ENCODE measurements at places on chromosomes 5 and 9.

DNA sequence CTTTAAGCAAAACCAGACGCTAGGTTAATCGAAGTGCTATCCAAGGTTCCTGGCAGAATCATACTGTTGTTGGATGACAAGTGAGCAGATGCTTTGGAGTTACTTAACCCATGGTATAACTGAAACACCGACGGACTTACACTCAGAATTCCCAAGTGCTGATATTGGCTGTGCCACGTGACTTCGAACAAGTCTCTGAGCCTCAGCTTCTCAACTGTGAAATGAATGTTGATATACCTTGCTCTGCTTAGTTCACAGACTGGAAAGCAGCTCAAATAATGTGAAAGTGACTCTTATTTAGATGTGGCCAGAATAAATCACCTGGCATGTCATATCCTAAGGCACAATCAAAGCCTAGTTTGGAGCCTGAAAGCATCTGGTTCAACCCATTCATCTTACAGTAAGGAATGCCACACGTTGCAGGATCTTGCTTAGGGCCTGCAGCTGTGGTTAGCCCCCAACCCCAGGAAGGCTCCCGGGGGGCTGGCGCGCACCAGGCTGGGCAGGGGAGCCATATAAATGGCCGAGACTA lies 759 bp downstream of the GEMIN5 start:
- no peak for DNase-seq

DNA sequence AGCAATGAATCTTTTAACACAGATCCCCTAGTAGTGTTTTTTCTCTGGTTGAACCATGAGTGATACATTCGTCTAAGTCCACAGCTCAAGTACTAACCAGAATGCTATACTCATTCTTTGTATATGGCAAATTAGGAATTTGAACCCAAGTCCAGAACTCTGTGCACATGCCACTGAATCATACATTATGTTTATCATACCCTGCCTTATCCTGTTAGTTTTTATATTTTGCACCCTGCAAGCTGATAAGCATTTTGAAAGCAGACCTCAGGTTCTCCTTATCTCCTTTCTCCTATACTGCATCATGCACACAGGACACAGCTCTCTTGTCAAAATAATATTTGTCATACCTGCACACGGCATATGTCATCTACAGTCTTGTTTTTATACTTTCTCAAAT lies 54.6 kb upstream of the ELL2 start:
- DNase-seq, result no peak

DNA sequence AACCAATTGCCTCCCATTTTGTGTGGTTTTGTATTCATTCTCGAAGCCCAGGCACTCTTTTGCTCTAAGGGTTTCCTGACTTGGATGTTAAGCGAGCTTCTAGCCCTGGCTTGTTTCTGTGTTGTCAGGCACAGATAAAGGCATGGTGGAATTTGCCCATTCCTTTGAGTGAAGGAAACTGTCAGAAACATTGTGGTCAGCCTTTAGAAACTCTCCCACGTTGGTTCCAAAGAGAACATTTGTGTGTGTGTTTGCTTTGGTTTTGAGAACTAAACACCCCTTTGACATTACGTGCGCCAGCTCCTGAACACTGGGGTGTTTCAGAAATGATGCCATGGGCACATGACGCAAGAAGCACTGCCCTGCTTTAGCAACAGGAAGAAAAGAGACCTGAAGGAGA lies 320.9 kb downstream of the NTRK2 start:
- no peak for DNase-seq

- peak; percentile 63 for DNase-seq
Measured at GRCh38 chr9:14314424-14314928, 535 bp upstream of the NFIB start.

- DNase-seq, result peak; percentile 6
Measured at GRCh38 chr5:84729326-84729725, 344.6 kb upstream of the EDIL3 start.

- no peak for DNase-seq
Measured at GRCh38 chr9:124274226-124274625, 16.5 kb downstream of the NEK6 start.

DNA sequence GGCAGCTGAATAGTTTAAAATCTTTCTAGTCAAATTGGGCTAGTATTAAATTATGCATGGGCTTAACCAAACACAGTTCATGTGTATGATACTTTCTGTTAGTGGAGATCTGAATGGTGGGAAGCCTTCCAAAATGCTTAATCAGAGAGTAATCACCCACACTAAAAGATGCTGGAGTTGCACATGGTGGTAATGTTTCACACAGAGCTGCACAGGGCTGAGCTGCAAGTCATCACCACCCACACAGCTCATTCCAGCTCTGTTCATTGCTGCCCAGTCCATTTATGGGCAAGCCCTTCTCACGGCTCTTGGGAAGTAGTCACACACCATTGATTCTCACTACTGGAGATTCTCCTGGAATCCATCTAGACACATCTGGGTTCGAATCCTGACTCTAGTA lies 351.5 kb upstream of the KCNN2 start:
- DNase-seq, result no peak

DNA sequence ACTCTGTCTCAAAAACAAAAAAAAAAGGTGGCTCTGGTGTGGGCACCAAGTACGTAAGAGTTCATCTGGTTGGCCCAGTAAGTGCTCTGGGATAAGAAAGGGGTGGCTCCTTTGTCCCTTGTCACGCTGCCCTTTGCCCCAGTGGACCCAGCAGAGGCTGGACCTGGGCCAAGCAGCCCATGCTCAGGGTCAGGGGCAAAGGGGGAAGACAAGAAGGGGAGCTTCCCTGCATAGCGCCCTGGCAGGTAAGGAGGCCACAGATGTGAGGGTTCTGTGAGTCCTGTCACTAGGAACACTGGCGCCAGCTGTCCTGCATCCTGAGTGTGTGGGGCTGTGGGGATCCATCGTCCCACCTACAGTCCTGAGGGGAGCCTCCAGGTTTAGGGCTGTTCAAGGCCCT lies 65.3 kb downstream of the GADD45G start:
- DNase-seq, result no peak
